T-helper 2 cell (primary cell): ENCODE measurements at places on chromosomes 7 and 10.

DNA sequence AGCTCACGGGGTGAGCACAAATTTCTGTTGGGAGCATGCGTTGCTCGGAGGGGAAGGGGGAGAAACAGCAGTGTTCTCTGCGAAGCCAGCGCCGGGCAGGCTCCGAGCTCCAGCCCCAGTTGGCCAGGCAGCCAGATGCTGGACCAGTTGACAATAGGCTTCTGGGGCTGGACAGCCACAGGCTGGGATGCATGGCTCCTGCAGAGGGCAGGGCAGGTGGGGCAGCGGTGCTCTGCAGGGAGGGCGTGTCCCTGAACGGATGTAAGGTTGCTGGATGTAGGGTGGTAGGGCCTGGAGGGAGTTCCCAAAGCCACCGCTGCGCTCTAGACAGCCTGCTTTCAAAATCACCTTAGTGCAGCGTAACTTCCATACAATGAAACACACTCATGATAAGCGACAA lies 574.9 kb downstream of the GLRX3 start:
- DNase-seq, result no peak

- no peak for DNase-seq
Measured at GRCh38 chr10:11949152-11949551, 93.5 kb downstream of the UPF2 start.

DNA sequence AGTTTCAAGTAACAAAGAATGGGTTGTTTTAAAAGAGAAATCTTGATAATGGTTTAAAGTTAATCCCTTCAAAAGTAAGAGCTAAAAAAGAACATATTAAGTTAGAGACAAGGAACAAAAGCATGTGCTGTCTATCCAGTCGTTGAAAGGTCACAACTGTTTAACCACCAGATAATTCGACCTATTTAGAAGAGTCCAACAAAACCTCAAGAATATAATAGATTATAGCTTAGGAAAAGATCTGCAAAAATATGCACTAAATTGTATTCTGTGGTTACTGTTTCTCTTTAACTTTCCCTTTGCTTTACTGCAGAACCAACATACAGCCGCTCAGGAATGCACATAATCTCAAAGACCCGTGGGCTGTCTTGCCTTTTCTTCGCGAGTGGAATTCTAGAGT lies 74.9 kb downstream of the PCGF5 start:
- DNase-seq, result no peak

- DNase-seq, result peak; percentile 32
Measured at GRCh38 chr10:43816351-43817321, 168.0 kb upstream of the ZNF32 start.

DNA sequence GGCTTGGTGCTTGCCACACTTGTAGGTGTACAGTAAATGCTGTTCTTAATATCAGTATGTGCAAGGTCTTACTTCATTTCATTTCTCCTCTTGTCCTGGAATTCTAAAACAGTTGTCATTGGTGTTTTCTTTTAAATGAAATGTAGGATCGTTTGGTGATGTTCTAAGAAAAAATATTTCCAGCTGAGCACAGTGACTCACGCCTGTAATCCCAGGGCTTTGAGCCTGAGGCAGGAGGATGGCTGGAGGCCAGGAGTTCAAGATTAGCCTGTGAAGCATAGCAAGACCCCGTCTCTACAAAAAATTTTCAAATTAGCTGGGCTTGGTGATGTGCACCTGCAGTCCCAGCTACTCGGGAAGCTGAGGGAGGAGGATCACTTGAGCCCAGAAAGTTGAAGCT lies 32.6 kb upstream of the ELN start:
- no peak for DNase-seq

DNA sequence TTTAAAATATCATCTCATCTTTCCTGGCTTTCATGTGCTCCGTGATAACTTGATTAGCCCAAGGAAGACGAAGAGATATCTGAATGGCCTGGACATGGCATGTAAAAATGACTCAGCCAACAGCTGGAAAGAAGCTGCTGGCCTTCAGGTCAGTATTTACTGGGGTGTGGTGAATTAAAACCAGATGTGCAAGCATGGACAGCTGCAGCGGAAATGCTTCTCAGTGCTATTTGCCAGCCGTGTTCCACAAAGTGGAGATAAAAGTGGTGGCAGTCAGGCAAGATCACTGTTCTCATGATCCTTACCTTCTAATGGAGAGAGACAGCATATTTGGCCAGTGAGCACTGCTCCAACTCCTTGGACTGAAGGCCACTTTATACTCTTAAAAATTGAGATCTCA lies 203.1 kb upstream of the VSTM2A start:
- DNase-seq, result no peak

- no peak for DNase-seq
Measured at GRCh38 chr10:29977171-29977570, 82.2 kb downstream of the JCAD start.

DNA sequence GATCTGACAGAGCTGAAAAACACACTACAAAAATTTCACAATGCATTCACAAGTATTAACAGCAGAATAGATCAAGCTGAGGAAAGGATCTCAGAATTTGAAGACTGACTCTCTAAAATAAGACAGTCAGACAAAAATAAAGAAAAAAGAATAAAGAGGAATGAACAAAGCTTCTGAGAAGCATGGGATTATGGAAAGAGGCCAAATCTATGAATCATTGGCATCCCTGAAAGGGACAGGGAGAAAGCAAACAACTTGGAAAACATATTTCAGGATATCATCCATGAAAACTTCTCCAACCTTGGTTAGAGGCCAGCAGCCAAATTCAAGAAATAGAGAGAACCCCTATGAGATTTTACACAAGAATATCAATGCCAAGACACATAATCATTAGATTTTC lies 804.8 kb upstream of the IGFBP3 start:
- no peak for DNase-seq

DNA sequence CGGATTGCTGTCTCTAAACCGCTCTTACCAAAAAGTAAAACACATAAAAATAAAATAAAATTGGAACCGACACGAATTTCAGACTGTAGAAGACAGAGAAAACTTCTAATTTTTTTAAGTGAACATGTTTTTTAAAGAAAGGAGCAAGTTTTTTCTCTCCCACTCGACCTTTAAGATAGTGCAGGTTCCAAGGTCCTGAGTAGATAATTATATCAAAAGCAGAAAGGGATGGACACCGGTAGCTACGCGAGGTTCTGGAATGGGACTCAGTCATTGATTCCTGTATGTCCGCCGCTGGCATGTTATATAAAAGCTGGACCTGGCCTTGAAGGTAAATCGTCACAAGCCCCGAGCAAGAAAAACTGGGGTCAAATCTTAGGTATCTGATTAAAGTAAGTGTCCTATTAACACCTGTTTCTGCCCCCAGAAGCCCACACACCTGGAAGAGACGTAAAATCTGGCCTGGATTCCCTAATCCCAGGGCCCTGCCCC lies 462 bp upstream of the CISD1 start:
- no peak for DNase-seq

- DNase-seq, result no peak
Measured at GRCh38 chr10:106504536-106504935, 660.0 kb downstream of the SORCS1 start.

DNA sequence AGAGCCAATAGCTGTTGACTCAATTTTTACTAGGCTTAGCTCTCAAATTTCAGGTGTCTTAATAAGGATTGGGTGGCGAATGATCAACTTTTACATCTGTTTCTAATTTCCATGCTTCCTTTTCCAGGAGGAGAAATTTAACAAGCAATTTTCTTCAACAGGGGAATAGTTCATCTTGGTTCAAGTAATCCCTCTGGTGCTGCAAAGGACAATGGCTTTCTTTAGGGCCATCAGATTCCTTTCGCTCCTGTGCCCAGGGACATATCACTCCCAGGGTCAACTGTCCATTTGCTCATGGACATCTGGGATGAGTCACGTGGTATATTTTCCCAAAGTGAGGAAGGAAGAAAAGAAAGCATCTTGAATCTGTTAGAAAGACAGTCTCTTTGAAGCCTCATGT lies 313.3 kb downstream of the FRMD4A start:
- no peak for DNase-seq

- no peak for DNase-seq
Measured at GRCh38 chr7:29400437-29400836, 163.2 kb upstream of the PRR15 start.

- DNase-seq, result peak; percentile 24
Measured at GRCh38 chr10:86401588-86402282, 35.1 kb upstream of the GRID1 start.

DNA sequence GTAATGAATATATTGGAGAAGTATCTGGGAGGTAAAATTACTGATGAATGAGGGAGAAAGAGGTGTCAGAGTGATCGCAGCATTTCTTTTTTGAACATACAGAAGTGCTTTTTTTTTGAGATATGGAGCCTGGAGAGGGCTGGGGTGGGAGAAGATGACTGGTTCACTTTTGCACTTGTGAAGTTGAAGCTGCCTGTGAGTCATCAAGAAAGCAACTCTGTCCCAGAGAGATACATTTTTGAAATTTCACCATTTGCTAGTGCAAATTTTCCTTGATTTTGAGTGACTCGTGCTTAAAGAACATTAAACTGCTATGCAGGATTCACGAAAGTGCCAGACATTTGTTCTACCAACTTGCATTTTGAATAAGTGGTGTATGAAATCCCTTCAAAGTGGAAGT lies 81.8 kb downstream of the ADRA2A start:
- no peak for DNase-seq

DNA sequence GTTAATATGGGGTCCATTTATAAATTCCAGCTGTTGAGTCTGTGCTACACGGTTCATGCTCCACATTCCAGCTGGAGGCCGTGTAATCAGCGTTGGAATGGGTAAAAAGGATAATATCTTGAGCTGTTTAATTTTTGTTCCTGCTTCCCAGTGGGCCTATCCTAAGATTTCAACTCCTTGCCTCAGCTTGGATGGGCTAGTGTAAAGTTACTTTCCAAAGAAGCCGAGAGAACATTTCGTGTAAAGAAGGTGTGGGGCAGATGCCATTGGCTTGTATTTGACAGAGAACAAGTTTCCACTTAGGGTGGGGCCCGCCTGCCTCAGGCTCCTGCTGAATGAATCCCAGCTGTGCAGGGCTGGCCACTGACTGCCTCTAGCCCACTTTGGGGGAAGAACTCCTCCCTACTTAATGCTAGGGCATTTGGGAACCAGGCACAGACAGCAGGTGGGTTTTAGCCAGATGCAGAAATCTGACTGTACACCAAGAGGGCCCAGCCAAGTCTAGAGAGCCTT lies 125.9 kb upstream of the LYZL2 start:
- no peak for DNase-seq

- DNase-seq, result no peak
Measured at GRCh38 chr10:125824736-125825135, 1.4 kb downstream of the BCCIP start.

GRCh38 chr10:112552593-112553110 lies 105.6 kb downstream of the VTI1A start:
- no peak for DNase-seq

DNA sequence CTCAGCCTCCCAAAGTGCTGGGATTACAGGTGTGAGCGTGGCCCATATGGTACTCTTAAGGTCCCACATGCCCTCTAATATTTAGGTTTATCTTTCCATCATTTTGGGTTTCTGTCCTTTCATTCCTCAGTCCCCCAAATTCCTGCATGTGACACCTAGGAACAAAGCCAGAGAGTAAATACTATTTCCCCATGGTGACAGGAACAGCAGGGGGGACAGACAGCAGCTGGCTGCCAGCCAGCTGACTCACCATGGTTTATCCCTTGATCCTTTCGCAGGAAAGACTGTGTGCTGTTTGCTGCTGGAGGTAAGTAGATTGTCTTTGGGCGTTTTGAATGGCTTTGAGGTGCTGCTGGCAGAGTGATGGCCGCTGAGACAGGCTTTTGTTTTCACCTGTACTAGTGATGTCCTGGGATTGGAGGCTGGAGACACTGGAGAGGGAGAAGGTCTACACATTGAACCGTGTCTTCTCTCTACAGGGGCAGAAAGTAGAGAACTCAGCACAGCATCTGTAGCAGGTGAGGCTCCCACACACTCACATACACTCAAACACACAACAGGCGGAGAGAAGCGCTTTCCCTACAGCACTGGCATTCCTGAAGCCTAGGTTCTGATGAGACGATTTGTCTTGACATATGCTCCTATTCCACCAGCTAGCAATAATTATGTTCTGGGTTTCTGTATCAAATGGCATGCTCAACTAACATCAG lies 83.7 kb upstream of the EFCAB10 start:
- DNase-seq, result no peak

DNA sequence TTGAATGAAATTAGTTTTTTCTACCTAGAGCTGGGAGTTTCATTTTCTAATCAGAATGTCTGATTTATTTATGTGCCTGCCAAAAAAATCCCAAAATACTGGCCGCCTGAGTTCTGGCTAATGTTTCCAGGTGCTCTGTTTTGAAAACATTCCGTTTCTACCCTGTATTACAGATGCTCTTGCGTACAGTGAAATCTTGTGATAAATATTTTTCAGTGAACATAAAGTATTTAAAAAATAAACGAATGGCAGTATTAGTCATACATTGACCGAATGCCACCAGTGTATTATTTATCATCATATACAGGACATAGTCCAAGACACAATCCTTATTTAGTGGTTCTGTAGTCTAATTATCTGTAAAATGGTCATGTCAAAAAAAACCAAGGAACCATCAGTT lies 102.8 kb downstream of the KAT6B start:
- DNase-seq, result no peak

- DNase-seq, result no peak
Measured at GRCh38 chr10:104337521-104337984, 712 bp downstream of the ITPRIP start.
